Transverse colon (tissue), 4 donors: ENCODE measurements at places on chromosomes 1 and 21.

- DNase-seq, result no peak
These were observed 13.6 kb downstream of the DNAJC11 start for GRCh38 chr1:6688001-6688400.

DNA sequence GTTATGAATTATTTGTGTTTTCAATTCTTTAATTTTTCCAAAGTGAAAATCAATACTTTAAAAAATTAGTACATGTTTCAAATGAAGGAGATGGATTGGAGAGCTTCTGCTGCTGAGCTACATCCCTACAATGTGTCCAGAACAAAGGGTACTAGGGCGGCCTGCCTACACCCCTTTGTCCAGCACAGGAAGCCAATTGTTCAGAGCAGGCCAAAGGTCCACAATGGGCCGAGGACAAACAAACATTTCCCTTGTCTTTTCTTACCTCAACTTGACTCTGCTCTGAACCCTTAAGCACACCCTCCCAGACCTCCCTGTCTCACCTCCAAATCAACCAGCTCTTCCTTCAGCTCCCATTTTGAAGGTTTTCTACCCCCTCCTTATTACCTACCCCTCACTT, 39.4 kb upstream of the CAMK1G start:
- no peak for DNase-seq

GRCh38 chr1:36258960-36259344, 34.7 kb downstream of the THRAP3 start:
- no peak for DNase-seq

- DNase-seq, result no peak
These were observed 362.4 kb downstream of the NEGR1 start for GRCh38 chr1:71919811-71920509.

- DNase-seq, result no peak
These were observed 65.8 kb upstream of the PRKACB start for GRCh38 chr1:84078108-84078841.

- no peak for DNase-seq
These were observed 9.4 kb downstream of the TMEM53 start for GRCh38 chr1:44664730-44665370.

GRCh38 chr1:201894343-201895119, 5.8 kb downstream of the SHISA4 start:
- no peak for DNase-seq

DNA sequence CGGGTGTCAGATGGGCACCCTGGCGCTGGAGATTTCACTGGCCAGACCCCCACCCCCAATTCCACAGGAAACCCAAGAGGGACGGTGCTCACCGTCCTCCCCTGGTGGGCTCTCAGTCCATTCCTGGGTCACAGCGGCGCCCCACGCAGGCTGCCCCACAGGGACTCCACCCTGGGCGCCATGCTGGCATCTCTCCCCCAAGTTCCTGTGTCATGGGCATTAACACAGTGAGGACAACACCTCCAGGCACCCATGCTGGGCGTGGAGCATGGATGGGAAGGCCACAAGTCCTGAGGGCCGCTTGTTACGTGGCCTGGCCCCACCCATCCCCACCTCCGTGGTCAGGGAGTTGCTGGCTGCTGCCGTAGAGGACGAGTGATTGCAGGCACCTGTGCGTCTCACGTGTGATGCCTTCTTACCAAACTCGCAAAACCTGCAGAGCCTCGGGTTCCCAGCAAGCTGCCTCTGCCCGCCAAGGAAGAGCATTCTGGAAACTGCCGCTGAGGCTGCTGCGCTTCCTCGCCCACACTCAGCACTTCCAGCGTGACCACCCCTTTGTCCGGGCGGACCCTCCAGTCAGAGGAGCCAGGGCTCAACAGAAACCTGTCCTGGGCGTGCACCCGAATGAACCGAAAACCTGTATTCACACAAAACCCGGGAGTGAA, 60.3 kb downstream of the SLX9 start:
- DNase-seq, result no peak

- no peak for DNase-seq
These were observed 24.4 kb downstream of the ZBTB17 start for GRCh38 chr1:15951341-15952153.

- no peak for DNase-seq
These were observed 305.9 kb downstream of the BRINP2 start for GRCh38 chr1:177476676-177477075.

- DNase-seq, result no peak
These were observed 20.4 kb downstream of the CACHD1 start for GRCh38 chr1:64490213-64490818.

DNA sequence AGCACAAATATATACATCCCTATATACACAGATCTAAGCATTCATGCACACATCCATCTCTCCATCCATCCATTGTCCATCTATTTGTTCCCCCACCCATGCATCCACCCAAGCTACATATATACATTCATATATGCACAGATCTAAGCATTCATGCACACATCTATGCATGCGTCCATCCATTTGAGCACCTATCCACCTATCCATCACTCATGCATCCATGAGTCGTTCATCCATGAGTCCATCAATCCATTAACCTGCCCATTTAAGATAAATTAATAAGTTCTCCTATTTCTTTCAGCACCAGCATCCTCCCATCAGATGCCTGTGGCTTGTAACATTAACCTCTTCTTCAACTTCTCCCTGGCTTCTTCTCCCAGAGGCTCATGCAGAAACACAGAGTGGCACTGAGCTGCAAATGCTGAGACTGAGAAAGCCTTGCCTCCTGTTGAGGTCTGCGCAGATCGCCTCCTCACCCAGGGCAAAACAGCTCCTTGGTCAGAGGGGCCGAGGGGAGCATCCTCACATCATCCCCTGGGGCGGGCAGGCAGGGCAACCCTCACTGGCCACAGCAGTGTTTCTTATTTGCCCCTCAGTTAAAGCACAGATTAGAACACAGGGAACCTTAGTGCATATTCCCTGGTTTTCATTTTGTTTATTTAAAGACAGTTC, 17.4 kb upstream of the PDE9A start:
- no peak for DNase-seq

- DNase-seq, result no peak
These were observed 180.0 kb upstream of the HMGB4 start for GRCh38 chr1:33683913-33684312.

- DNase-seq, result no peak
These were observed 355.2 kb downstream of the SMYD3 start for GRCh38 chr1:246151796-246152434.

- no peak for DNase-seq
These were observed 66.4 kb upstream of the RBM34 start for GRCh38 chr1:235227414-235227813.

DNA sequence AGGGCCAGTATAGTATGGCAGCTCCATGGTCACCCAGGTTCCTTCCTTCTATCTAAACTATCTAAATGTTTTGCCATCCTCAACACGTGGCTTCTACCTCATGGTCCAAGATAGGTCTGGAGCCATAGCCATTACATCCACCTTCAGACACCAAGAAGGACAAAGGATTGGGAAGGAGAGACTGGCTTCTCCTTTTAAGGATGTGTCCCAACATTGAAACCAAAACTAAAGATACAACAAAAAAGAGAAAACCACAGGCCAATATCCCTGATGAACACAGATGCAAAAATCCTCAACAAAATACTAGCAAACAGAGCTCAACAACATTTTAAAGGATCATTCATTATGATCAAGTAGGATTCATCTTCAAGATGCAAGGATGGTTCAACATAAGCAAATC, 24.8 kb downstream of the HSD11B1 start:
- DNase-seq, result no peak

DNA sequence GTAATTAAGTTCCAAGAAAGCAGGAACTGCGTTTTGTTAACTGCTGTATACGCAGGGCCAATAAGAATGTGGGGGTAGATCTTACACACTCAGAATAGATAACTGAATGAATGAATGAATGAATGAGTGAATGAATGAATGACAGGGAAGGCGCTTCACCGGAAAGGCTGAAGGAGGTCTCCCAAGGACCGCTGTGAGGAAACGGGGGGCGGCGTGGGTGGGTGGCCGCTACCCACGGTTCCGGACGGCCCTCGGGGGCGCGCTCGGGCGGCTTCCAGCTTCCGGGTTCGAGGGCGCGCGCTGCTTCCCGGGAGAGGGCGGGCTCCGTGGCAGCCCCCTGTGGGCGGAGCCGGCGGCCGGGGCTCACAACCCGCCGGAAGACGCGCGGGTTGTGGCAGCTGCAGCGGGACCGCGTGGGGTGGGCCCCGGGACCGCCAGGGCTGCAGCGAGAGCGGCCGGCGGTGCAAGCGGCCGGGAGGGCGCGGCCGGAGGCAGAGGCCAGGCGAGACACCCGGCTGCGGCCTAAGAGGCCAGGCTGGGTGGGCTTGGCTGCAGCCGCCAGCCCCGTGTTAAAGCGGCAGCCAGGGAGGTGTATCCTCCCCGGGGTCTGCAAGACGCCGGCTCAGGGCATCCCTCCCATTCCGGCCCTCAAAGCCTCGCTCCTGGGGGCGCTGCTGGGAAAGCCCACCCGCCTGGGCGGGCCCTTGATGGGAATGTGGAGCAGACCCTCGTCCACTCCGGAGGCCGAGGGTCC, at the start of gene ZFP69:
ZFP69 (plus strand) TSS at position 367 of the 754 bp plus-strand sequence. CDS start 2,072 bp downstream, outside the sequence.
- peak; percentile 76 for DNase-seq

DNA sequence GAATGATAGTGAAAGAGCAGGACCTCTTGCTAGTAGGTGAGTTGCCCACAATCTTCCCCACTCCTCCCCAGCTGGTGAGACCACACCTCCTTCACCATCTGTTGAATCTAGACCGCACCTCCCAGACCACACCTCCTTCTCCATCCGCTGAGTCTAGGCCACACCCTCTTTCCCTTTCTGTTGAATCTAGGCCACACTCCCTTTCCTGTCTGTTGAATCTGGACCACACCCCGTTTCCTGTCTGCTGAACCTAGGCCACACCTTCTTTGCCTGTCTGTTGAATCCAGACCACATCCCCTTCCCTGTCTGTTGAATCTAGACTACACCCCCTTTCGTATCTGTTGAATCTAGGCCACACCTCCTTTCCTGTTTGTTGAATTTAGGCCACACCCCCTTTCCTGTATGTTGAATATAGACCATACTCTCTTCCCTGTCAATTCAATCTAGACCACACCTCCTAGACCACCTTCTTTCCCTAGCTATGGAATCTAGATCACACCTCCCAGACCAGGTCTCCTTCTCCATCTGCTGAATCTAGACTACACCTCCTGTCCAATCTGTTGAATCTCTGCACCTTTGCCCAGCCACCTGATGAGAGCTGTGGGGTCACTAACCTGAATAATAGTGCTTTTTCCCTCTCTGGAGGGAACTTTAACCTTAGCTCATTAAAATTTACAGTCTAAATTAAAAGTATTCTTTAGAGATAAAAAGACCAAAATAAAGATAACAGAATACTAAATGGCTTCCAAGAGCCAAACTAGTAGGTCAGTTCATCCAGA, 116.3 kb downstream of the DAB1 start:
- DNase-seq, result peak; percentile 26

GRCh38 chr1:161305867-161306519, 3.8 kb downstream of the MPZ start:
- peak; percentile 91 for DNase-seq

DNA sequence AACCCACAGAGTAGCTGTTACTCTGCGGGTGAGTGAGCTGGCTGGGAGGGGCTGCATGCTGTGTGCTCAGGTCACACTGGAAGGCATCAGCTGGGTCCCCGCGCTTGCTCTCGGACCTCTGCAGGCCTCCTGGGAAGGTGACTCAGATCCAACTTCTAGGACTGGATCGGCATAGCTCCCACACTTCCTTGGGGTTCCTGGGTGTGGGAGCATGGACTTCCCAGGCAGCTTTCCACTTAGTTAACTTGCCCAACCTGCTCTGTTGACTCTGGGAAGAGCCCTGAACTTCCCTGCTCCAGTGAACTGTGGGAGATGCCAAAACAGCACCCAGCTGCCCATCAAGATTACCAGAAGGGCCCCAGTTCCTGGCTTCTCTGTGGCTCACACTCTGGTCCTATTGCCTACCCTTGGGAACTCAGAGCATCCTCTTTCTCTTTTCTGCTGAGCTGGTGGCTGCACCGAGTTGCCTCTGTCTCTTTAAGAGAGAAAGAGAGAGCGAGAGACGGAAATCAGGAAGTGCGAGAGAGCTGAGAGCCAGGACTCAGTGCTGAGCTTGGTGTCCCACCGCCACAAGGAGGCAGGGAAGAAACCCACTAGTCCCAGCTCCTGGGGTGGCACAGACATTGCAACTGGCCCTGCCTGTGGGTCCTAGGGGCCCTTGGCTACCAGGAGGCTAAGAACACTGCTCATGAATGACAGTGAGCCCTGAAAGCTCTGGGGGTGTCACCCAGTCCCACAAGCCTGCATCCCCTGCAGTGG, at the start of gene IKBKE:
IKBKE (plus strand) TSS at position 544 of the 759 bp plus-strand sequence. CDS start 2,752 bp downstream, outside the sequence.
- peak; percentile 77 for DNase-seq

GRCh38 chr1:223776075-223776814, 63.9 kb downstream of the CAPN2 start:
- DNase-seq, result no peak

DNA sequence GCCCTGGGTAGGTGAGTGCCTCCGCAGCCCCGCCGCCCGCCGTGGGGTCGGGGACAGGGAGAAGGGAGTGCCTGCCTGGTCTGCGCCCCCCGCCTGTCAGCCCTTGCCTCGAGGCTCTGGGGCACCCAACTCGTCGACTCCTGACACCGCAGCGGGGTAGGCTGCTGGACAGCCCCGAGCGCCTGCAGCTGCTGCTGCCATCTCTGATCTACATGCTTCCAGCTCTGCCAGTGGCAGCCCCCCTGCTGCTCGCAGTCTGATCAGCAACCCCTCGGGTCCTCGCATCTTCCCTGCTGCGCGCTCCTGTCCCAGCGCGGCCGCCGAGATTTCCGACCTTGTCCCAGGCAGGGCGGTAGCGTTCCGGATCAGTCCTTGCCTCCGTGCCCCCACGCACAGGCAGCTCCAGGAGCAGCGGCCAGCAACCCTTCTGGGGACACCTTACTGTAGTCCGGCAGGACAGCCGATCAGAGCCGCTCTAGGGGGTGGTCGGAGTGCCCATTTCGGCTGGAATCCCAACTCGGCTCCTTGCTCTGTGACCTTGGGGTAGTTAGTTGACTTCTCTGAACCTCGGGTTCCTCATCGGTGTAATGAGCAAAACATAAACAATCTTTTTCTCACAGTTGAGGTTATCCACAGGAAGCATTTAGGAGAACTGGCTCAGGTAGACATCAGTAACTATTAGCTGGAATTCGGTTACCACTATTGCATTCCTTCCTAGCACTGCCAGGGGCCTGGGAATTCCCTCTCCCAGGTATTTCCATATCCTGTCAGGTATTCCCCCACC, 540 bp downstream of the BCAN start:
- DNase-seq, result no peak

DNA sequence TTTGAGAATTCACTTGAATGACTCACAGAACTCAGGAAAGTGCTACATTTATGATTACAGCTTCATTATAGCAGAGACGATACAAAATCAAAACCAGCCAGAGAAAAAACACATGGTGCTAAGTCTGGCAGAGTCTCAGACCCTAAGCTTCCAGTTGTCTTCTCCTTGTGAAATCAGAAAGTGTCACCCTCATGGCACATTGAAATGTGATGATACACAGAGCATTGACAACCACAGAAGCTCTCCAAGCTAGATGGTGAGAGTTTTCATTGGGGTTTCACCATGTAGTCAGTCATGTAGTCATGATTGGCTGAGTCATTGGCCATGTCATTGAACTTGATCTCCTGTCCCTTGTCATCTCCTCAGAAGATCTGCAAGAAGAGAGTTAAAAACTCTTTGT, 526.6 kb downstream of the MRPL39 start:
- DNase-seq, result no peak
